RPMI7951 (cell line): ENCODE measurements at places on chromosomes 6 and 20. TPM values are rescaled to one million over a fixed set of nuclear protein-coding genes. Genes with fewer than 3 reads are reported as not detected.

DNA sequence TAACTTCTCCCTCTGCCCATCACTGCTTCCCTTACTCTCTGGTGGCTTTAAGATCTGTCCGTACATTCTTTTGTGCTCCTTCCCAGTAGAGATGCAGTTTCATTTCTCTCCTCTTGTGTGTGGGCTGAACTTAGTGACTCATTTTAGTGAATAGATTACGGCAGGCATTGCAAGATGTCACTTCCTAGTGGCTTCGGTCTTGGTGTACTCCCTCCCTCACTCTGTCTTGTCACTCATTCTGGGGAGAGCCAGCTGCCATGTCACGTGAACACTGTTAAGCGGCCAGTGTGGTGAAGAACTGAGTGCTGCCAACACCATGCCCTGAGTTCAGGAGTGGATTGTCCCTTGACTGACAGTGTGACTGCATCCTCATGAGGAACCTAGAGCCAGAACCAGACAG lies 115.9 kb downstream of the OTOR start:
- DNase-seq: peak; percentile 67

- peak; percentile 46 for DNase-seq
These were observed 70.7 kb upstream of the PRSS16 start for GRCh38 chr6:27176523-27177484.

- no peak for DNase-seq
These were observed 9.3 kb upstream of the BAK1 start for GRCh38 chr6:33589392-33589730.

GRCh38 chr6:34148631-34149451 lies 3.0 kb upstream of the GRM4 start:
- no peak for DNase-seq

The ESR1 gene
- total RNA-seq: not detected in 2 replicates

The ADGRF1 gene
- total RNA-seq: 0.24 and 0.39 TPM in 2 replicates

The ELMO2 gene
- 34.3 and 41.2 TPM in 2 replicates for total RNA-seq

The PRKN gene
- total RNA-seq: not detected in 2 replicates

The HEY2 gene
- total RNA-seq: 0.10 and 0.36 TPM in 2 replicates

The DUSP15 gene
- total RNA-seq: not detected in 2 replicates
